ENCODE measurements at places on chromosomes 13 and 19.

- DNase-seq, result peak; percentile 66
Measured at GRCh38 chr13:21812192-21812626, 141.3 kb downstream of the FGF9 start.

DNA sequence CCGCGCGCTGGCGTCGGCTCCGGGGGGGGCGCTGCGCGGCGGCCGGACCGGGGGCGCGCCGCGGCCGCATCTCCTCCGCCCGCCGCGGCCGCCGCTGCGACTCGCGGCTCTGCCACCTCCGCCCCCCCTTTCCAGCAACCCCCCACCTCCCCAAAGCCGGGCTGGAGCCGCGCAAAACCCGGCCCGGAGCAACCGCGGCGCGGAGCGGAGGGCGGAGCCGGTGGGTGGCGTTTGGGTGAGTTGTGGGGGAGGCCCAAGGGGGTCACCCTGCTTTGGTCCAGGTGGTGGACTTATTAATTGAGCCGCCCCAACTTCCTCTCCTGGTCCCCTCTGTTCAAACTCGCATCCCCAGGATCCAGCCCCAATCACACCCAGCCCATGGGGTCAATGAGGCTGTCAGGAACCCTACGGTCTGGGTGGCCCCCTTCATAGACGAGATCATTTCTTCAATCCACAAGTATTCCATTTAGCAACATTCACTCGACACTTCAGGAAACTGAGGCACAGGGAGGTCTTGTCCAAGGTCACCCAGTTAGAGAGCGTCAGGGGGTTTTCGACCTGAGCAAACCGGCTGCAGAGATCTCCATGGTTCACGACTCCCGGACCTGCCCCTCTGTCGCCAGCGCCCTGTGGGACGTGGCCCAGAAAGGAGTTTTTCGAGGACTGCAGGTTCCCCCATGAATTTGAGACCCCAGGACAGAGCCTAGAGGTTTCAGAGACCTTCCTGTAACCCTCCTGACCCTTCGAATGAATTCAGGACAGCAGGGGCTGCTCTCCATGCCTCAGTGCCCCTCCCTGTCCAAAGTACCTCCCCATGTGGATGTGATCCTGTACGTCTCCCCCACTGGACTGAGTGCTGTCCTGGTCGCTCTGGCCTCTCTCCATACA is 22.4 kb upstream of the SEMA6B start:
- DNase-seq, result no peak

DNA sequence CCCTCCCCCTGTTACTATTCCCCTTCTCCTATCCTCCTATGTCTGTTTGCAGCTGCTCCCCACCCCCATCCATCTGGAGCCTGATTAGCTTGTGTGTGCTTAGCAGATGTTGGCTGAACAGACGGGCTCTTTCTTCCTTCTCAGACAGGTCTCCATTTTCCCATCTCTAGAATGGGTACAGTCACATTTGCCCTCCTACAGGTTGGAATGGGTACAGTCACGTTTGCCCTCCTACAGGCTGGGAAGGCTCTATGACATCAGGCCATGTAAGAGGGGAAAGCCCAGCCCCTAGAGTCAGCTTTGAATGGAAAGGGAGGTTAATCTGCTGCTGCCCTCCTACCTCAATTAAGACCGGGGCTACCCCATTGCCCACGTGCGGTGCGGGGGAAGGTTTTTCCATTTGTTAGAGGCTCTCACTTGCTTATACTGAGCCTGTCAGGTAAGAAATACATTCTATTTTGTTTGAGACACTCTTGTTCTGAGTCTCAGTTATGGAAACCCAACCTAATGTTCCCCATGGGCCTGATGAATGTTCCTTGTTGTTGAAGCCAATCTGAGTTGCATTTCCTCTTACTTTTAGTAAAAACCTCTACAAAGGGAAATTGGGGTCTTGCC is 2.2 kb upstream of the CLEC17A start:
- DNase-seq, result no peak

DNA sequence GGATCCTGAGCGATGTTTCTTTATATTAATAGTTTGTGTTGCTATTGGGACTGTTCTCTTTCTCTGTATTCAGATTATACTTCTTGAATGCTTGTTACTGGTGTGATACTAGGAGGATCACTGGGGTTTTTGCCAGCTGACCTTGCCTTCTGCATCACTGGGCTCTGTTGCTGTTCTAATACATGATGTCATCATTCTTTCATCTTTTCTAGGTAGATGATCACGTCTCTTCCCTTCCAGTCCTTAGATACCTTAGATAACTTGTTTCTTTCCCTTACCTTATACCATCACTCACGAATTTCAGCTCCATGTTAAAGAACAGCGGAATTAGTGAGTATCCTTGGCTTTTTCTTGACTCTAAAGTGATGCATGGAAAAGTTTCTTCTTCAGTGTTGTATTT is at the start of gene OR10H3:
OR10H3 (plus strand) TSS at position 264 of the 400 bp plus-strand sequence. CDS start 3,408 bp downstream, outside the sequence.
- DNase-seq, result no peak

DNA sequence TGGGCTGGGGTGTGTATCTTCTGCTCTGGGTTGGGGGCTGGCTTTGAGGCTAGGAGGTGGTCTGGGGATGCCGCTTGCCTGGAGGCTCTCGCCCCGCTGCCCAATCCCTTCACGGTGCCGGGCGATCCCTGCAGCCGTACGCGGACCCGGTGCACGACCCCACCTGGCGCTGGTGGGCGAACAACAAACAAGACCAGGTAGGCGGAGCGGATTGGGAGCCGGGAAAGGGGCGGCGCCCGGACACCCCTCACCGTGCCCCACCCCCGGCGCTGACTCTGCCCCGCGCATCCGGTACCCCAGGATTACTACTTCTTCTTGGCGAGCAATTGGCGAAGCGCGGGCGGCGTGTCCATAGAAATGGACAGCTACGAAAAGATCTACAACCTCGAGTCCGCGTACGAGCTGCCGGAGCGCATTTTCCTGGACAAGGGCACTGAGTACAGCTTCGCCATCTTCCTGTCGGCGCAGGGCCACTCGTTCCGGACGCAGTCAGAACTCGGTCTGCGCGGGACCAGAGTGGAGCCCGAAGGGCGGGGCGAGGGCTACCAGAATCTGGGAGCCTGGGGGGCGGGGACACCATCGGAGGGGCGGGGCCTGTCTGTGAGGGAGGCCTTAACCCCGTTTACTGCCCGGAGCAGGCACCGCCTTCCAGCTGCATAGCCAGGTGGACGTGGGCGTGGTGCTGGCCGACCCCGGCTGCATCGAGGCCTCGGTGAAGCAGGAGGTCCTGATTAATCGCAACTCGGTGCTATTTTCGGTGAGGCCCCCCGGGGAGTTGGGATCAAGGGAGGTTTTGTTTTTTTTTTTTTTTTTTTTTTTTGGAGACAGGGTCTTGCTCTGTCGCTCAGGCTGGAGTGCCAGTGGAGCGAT is 12.1 kb upstream of the PSMD8 start:
- DNase-seq, result peak; percentile 10

DNA sequence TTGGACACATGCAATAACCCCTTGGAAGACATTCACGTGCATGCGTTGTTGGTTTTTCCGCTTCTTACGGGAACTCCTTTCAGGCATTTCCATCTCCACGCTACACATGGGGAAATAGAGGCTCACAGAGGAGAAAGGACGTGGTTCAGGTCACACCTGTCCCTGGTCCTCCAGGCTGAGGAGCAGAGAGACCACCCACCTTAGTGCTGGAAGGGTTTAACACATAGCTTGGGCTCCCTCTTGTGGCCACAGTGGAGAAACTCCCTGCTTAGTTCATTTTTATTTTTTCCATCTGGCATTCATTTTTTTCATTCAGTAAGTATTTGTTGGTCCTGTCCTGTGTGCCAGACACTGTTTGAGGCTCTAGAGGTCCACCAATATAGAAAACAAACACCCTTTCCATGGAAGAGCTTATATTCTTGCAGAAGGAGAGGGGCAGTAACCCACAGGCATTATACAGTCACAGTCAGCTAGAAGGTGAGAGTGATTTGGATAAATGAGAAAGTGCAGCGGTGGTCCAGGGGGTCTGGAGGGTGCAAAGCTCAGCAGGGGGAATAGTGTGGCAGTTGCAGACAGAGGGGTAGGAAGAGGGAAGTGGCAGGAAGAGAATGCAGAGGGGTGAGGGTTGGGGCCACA is 24.2 kb upstream of the TTYH1 start:
- DNase-seq, result peak; percentile 58

GRCh38 chr13:24167666-24168391 is 7.3 kb downstream of the SPATA13 start:
- DNase-seq, result peak; percentile 30

DNA sequence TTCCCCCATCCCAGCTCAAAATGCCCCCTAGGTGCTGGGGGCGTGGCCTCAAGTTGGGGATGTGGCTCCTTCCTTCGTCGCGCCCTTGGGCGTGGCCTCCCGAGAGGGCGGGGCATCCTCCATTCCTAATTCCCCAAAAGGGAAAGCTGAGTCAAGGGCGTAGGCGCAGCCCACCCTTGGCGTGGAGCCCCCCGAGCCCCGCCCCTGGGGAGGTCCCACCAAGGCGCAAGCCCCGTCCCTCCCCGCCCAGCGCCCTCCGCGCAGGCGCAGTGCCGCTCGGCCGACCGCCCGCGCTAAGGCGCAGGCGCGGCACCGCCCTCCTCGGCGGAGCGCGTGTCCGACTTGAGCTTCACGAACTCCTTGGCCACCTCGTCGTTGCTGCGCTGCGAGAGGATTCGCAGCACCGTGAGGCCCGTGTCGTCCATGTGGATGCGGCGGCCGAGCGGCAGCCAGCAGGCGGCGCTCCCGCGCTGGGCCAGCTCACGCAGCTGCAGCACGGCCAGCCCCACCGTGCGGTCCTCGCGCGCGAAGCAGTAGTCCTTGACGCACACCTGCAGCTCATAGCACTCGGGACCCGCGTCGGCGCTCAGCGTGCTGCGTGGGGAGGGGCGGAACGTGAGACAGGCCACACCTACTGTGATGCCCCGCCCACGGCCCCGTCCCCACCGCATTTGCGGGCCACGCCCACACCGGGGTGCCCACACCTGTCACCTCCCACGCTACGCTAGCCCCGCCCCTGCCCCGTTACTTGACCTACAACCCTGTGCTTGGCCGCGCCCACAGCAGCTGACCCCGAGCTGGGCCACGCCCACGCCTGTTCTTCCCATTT is 50.5 kb downstream of the COLGALT1 start:
- peak; percentile 64 for DNase-seq

DNA sequence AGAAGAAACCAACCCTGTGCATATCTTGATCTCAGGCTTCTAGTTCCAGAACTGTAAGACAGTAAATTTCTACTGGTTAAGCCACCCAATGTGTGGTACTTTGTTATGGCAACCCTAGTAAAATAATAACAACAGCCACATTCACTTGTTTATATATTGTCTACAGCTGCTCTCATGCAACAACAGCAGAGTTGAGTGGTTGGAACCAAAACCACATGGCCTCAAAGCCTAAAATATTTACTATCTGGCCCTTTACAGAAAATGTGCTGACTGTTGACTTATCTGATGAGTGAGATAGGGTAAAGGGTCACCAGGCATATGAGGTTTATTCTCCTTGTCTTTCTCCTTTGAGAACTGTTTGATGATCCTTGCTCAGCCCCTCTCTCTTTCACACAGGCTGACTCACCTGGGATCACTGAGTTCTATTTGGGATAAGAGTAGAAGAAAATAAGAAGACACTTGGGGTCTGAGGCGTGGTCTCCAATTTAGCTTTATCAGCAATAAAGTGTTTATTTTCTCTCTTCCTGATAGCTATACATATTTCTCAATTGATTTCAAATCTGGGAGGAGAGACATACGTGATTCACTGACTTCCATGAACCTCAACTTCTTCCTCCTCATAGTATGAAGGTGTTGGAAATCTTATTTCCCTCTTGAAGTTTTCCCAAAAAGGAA is 227.5 kb upstream of the STARD13 start:
- DNase-seq, result no peak

DNA sequence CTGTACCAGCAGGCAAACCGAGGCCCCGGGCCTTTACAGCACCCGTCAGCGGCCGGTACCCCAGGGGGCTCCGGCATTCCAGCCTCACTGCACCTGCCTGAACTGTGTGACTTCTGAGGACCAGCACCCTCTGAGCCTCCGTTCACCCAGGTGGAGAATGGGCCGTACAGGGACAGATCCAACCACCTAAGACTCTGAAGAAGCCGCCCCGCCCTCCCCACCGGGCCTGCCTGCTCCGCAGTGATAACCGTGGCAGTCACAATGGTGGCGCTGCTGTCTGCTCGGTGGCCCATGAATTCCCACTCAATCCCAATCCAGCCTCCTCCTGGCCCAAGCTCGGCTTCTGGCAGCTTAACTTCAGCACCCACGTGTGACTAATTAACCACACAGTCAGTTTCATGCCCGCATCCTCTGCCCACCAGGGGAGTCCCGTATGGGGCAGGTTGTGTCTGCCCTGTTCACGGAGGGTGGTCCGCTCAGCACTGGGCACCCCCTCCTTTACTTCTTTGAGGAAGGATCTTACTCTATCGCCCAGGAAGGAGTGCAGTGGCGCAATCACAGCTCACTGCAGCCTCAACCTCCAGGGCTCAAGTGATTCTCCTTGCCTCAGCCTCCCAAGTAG is 3.4 kb downstream of the TCF3 start:
- DNase-seq, result peak; percentile 36

GRCh38 chr19:33667881-33668280 is 46.1 kb downstream of the CHST8 start:
- no peak for DNase-seq

GRCh38 chr13:72884101-72884500 is 102.2 kb downstream of the PIBF1 start:
- no peak for DNase-seq

- DNase-seq, result no peak
Measured at GRCh38 chr19:31491242-31491641, 142.0 kb upstream of the TSHZ3 start.

GRCh38 chr19:35754370-35755130 is 2.3 kb downstream of the HSPB6 start:
- DNase-seq, result no peak

- DNase-seq, result no peak
Measured at GRCh38 chr13:66927562-66927961, 302.6 kb downstream of the PCDH9 start.

GRCh38 chr19:38721496-38721895 is 22.8 kb downstream of the CAPN12 start:
- no peak for DNase-seq

GRCh38 chr13:40132249-40132648 is 476.8 kb downstream of the COG6 start:
- DNase-seq, result no peak
